ENCODE measurements at places on chromosomes 12 and 14.

DNA sequence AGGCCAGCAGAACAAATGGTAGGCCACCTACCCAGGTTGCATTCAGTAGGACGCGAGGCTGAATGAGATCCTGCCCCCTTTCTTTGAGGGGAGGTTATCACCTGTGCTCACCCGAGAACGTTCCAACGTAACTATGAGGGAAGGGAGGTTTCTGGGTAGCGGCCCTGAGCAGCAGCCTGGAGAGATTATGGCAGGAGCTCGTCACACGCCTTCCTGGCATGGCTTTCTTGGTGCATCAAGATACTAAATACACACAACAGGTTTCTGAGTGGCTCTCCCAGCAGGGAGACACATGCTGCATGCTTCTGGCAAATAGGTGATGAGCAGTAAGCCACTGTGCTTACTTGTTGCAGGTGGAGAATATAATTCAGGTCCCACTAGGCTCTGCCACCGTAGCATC lies 147.7 kb downstream of the CALM1 start:
- no peak for DNase-seq

GRCh38 chr12:56155256-56155845 lies 2.8 kb upstream of the MYL6 start:
- DNase-seq, result no peak

DNA sequence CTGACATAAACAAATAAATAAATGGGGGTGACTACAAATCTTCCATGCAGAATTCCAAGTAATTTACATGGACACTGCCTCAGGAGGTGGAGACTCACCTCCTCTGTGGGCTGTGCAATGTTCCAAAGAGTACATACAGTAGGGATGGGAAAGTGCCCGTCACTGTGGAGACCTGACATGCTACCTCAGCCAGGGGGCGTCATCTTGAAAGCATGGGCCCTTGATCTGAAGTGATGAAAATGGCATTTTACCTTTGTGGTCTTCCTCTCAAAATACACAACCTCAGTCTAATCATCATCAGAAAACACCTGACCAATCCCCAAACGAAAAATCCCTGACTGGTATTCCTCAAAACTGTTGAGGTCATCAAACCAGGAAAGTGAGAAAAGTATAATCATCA lies 48.4 kb downstream of the ANAPC7 start:
- DNase-seq, result no peak

GRCh38 chr14:75449696-75450095 lies 21.9 kb downstream of the JDP2 start:
- no peak for DNase-seq

DNA sequence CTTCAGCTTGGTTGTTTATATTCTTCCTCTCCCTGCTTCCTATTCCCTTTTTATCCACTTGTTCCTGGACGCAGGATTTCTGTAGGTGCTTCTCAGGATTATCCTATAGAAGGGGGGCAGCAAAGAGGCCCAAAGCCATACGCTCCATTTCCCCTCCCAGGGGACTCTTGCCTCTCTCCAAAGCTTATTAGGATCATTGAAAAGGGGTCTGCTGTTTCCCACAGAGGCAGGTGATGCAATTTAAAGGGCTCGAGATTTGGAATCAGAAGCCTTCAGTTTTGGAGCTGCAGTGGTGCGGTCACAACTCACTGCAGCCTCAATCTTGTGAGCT lies 31.5 kb upstream of the SYNDIG1L start:
- DNase-seq, result no peak

GRCh38 chr12:65596514-65597091 lies 227.7 kb upstream of the HMGA2 start:
- no peak for DNase-seq

GRCh38 chr12:1531654-1532374 lies 62.6 kb downstream of the FBXL14 start:
- DNase-seq, result no peak

DNA sequence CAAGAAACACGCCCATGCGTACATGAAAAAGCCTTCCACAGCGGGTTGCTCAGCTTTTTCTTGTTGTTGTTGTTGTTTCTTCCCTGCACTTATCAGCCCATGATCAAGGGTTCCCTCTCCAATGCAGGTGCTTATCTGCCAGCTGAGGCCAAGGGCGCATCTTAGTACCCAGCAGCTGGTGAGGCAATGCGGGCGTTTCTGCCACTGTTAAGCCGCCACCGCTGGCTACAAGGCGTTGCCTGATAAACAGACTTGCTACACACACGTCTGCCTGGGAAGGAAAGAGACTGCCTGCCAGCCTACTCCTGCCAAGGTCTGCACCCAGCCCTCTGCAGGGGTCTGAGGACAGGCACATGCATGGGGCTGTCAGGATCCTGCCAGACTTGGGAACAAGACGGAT lies 345.9 kb downstream of the BCL11B start:
- no peak for DNase-seq

- no peak for DNase-seq
These were observed 20.7 kb downstream of the ACACB start for GRCh38 chr12:109137055-109137454.

DNA sequence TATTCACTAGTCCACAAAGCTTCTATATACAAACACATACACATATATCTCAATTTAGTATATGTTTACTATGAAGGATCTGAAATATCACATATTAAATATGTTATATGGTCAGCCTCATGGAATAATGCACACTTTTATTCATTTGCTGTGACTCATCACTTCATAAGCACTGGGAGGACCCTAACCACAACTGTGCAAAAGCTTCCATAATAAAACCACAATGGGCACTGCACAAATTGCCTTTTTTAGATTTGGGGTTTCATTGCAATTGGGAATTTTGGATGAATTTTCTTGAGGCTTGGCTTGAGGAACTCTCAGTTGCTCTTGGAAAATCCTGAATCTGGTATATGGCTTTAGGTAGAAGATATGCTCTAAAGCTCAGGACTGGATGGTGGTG lies 399.4 kb downstream of the C12orf75 start:
- DNase-seq, result no peak

DNA sequence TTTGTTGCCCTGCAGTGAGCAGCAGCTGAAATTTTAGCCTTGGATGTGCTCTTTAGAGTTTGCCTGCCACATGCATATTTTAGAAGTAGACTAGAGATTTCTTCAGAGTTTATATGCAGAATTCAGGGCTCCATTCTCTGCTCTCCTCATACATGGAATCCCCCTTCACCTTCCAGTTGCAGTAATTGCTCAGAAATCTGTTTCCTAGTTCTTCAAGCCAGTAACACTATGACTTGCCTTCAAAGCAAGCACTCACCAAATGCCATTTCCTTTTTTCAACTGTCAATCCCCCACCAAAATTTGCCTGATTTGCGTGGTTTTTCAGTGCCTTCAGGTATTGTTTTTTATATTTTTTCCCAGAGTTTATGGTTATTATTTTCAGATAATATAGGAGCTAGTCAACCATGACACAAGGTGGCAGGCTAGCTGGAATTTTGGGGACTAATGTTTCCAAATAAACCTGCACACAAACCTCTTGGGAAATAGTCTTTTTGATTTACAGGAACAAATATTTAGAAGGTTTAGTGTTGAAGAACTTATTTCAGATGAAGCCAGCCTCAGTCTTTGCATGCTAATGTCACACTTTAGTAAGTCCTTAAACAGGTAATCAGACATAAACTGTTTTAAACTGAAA lies 79.2 kb downstream of the ASCL1 start:
- no peak for DNase-seq

DNA sequence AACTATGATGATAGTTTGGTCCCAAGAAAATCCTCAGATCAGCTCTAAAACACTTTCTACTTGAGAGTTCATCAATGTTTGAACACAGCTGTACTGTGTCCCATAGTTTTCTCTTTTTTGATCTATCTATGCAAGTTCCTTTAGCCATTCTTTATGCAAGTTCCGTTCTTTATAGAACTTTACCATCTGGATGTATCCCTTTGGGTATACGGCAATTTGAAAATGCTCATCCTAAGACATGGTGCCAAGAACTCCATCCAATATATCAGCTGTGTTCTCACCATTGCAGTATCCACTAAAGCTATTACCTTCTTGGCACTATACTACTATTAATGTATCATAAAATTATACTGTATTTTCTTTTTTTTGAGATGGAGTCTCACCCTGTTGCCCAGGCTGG lies 276.9 kb downstream of the NOVA1 start:
- no peak for DNase-seq

DNA sequence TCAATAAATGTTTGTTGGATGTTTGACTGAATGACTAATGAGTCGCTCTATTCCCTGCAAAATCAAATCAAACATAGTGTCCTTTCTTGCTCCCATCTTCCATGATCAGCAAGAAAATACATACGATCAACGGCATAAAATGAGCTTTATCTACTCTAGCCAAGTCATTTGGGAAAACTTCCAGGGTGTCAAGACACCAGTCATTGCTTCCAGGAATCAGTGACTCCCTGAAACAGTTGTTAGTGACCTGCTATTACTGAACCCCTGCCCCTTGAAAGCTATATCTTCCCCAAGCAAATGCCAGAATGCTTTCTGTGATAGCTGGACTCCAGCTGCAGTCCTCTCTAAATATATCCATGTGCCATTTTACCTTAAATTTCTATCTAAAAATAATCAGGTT lies 169.5 kb upstream of the SSTR1 start:
- DNase-seq, result no peak

DNA sequence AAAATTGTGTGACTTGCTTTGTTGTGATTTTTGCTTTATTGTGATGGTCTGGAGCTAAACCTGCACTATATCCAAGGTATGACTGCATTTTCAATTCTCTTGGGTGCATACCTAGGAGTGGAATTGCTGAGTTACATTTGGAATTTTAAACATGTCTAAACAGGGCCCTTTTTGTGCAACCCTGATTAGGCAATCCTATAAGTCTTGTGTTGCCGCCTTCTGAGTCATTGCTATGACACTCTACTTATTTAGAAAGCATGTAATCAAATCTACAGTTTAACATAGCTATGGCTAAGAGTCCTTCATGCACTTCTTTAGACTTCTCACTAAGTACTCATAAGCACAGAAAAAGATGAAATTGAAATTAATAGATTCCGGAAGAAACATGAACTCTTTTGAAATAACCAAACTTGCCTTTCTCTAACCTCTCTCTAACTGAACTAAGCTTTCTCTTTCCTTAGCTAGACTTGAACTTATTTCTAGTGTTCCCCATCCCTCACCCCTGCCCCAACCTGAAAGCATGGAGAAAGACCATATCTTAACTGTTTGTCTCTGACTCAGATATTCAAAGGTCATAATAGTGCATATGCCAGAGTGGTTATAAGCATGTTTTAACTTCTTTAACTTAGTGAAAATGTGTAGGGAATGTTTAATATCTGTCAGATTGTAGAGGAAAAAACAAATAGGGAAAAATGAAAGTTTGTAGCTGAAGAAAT lies 203.0 kb downstream of the SNAPC1 start:
- DNase-seq, result peak; percentile 22

DNA sequence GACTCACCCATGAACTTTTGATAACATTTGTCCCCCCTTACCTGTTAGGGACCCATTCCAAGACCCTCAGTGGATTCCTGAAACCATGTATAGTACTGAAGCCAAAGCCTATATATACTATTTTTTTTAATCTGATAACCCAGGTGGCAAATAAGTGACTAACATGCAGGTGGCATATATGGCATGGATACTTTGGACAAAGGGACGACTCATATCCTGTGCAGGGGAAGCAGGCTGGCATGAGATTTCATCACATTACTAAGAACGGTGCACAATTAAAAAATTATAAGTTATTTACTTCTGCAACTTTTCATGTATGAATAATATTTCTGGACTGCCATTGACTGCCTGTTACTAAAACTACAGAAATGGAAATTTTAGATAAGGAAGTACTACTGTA lies 880.1 kb upstream of the FBXO33 start:
- DNase-seq, result no peak

GRCh38 chr14:101476916-101477553 lies 84.3 kb upstream of the DIO3 start:
- DNase-seq, result no peak

DNA sequence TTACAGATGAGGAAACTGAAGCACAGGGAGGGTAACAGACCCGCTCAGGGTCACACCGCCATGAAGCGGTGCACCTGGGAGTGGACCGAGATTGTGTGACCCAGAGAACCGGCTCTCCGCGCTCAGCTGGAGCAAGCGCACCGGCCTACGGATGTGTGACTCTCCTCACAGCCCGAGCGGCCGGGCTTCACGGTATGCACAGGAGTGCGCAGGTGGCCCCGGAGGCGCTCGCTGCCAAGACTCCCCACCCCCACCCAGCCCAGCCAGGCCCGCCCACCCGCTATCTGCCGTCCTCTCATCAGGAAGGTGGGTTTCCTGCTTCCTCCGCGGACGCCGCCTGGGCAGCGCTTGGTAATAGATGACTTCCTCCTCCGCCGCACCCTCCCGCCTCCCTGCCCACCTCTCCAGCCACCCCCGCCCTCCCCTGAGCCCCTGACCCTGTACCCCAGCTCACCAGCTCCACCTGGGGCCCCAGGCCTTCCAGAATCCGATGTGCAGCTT lies 110.7 kb downstream of the NCOR2 start:
- DNase-seq, result no peak

GRCh38 chr12:90515199-90516175 lies 439.5 kb downstream of the CCER1 start:
- no peak for DNase-seq

- no peak for DNase-seq
These were observed 24.0 kb upstream of the NUDT14 start for GRCh38 chr14:105204931-105205672.

GRCh38 chr14:54672688-54673087 lies 105.8 kb downstream of the SAMD4A start:
- no peak for DNase-seq

- DNase-seq, result no peak
These were observed 13.5 kb downstream of the EXD2 start for GRCh38 chr14:69204753-69205152.

DNA sequence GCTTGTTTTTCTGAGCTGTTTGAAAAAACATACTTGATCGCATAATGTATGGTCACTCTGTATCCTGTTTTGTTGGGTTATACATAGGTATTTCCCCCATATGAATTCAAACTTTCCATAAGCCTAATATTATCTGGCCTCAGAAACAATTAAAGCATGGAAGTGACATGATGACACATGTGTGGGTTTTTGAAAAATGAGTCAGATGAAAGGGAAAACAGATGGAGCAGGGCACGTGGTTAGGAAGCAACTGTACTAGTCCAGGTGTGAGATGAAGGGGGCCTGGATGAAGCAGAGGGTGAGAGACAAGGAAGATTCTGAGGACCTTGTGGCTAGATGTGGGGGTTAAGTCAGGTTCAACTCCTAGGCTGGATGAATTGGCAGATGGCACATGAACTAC lies 92.7 kb upstream of the DNM1L start:
- DNase-seq, result no peak

- no peak for DNase-seq
These were observed 348.4 kb downstream of the BCL11B start for GRCh38 chr14:98923596-98923995.
